Fibroblast of pulmonary artery (primary cell): ENCODE measurements at places on chromosomes 3 and 15.

GRCh38 chr3:165336786-165337185 lies 140.6 kb upstream of the SLITRK3 start:
- peak; percentile 22 for DNase-seq

DNA sequence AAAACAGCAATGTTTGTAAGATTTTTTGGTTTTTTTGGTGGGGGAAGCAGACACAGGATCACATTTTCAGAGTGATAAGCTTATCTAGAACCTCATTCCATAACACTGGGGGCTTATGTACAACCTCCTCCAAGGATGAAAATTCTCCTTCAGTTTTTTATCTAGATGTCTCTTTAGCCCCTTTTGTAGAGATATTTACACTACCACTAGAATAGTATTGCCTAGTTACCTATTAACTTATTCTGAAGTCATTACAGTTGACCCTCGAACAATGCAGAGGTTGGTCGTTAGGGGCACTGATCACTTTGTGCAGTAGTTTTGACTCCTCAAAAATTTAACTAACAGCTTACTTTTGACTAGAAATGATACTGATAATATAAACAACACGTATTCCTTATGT lies 32.8 kb downstream of the IFT57 start:
- DNase-seq = no peak

GRCh38 chr3:63842127-63842526 lies 21.5 kb downstream of the THOC7 start:
- DNase-seq = no peak

- no peak for DNase-seq
Measured at GRCh38 chr3:150589759-150590158, 13.4 kb upstream of the SELENOT start.

DNA sequence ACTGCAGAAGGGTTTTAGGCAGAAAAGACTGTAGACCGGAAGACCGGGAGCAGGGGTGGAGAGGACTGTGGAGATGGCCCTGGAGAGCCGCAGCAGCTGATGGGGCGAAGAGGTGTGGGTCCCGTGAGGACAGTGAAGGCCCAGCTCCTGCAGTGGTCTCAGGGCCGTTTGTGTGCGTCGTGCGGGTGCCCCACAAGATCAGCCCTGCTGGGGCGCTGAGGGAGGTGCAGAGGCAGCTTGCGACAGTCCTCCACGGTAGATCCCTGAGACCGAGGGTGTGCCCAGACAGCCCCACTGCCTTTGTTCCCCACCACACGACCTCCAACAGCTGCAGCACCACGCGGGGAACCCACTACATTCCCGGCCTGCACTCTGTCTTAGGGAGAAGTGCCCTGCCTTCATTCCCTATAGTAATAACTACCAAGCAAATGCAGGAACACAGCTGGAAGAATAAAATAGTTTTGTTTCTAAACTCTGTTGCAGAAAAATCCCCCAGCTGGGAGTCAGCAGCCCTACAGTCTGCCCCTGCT lies 19.0 kb upstream of the CRABP1 start:
- DNase-seq = no peak

DNA sequence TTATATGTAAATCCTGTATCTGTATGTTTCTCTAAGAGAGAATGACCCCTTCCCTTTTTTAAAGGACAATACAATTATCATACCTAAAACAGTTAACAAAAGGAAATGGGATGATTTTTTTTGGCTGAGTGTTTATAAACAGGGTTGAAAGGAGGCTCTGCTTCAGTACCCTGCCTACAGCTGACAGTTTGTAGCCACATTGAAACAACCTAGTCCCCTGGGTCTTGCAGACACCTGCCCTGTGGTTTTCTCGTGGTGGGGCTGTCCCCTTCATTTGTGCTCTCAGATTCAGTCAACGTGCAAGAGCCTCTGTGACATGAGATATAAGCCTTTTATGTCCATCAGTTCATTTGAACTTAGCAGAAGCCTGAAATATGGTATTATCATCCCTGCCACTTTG lies 2.3 kb upstream of the HMCES start:
- DNase-seq = no peak

DNA sequence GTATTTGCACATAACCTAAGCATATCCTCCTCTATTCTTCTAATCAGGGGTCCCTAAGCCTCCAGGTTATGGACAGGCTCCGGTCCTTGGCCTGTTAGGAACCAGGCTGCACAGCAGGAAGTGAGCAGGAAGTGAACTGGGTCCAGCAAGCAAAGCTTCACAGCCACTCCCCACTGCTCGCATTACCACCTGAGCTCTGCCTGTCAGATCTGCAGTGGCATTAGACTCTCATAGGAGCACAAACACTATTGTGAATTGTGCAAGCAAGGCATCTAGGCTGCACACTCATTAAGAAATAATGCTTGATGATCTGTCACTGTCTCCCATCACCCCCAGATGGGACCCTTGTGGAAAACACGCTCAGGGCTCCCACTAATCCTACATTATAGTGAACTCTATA lies 9.8 kb downstream of the MSL2 start:
- no peak for DNase-seq

GRCh38 chr3:25324954-25325655 lies 103.0 kb upstream of the RARB start:
- DNase-seq = no peak

DNA sequence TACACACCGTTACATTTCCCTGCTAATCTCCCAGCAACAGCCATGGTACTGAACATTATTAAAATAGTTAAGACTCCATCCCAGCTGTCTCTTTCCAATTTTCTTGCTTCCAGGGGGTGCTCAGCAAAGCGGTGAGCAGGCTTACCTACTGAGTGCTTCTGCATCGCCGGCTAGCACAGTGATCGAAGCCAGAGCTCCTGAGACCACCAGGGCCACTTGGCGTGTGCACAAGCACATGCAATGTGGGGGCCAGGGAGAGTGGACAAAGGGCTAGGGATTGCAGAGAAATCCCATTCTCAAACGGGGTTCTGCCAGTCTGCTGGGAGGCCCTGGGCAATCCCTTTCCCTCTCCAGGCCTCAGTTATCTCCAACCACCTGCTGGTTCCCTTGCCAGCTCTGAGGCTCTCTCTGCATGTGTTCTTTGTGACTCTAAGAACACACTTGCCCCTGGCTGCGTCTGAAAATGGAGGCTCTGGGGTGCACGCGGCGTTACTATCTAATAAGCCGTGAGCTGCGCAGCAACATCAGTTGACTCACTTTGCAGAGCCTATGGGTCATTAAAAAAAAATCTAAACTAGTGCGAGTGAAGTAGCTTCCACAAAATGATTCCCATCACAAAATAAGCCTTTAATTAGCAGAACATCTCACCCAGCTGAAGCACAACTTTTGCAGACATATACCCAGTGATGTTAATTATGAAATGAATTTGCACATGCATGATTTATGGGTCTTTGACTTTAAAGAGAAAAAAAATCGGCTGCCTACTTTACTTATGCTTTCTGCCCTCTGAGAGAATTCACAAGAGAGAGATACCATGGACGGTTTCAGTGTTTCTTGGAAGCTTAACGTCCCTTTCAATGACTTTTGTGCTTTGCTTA lies 271.5 kb downstream of the TLE3 start:
- DNase-seq = no peak

- DNase-seq = no peak
Measured at GRCh38 chr15:92620991-92621390, 34.6 kb downstream of the FAM174B start.

DNA sequence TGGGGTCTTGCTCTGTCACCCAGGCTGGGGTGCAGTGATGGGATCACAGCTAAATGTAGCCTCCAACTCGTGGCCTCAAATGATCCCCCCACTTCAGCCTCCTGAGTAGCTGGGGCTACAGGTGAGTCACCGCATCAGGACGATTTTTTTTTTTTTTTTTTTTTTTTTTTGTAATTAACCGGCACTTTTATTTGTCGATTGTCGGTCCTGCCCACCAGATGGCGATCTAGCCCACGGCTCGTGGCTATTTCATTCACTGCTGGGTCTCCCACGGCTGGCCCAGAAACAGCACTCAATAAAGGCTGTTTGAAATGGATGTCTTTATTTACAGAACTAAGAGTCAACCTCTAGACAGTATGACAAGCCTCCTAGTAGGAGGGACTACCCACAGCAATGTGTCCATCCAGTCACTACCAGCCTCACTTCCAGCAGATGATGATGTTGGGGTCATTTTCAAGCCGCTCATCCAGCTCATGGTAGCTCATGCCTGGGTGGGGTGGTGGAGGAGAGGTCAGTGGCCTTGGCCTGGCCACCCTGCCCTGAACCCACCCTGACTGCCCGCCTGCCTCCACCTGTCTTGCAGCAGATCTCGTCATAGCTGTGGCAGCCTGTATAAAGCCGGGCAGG lies 1.8 kb upstream of the ZMYND10 start:
- peak; percentile 80 for DNase-seq
